ENCODE measurements at places on chromosomes 5 and 9.

DNA sequence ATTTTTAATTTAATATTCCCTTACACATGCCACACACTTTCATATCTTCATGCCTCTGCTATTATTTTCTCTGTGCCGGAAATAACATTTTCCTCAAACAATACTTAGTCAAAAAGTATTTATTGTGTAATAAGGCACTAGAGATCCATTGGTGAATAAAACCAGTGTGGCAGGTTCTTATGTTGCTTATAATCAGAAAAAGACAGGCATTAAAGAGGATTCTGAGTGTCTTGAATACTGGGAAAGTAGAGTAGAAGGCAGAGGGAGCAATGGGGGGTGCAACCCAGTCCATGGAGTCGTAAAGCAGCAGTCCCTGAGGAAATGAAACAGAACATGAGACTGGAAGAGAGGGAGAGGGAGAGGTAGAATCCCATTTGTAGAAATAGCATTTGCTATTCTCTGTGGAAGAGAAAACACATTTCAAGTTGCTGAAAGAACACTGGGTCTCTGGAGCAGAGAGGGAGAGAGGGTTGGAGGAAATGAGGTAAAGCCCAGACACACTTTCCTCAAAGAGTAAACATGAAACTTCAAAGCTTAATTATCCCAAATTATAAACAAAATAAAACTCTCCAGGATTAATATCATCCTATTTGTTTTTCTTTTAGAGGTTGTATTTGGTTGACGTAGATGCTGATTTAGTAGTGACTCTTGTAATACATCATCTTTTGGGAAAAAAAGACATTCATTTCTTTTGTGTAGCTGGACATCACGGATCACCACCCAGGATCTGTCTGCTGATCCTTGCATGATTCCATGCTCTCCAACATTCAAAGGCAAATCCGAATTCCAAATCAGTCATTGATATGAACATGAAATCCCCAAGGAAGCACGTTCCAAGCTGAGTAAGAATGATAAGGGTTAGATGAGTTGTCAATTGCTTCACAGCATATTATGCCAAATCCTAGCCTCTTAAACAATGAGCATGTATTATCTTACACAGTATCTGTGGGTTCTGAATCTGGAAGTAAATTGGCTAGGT, 37.4 kb upstream of the GRAMD2B start:
- no peak for DNase-seq

DNA sequence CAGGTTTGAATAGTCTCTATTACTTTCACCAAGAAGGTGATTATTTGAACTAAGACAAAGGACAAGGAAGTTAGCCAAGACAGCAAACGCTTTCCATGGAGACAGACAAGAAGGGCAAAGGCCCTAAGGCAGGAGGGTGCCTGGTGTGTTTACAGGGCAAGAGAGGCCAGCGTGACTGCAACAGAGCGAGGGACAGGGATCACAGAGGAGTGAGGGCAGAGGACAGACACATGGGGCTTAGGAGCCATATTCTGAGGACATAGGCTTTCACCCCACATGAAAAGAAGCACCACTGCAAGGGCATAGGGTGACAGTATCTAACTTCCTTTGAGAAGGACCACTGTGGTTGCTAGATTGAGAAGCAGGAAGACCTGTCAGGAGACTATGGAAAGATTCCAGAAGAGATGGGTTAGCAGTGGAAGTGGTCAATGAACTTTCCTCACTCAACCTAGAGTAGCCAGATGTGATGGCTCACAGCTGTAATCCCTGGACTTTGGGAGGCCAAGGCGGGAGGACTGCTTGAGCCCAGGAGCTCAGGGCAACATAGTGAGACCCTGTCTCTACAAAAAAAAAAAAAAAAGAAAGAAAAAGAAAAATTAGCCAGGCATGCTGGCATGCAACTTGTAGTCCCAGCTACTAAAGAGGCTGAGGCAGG, 5.0 kb upstream of the HAVCR1 start:
- DNase-seq = no peak

DNA sequence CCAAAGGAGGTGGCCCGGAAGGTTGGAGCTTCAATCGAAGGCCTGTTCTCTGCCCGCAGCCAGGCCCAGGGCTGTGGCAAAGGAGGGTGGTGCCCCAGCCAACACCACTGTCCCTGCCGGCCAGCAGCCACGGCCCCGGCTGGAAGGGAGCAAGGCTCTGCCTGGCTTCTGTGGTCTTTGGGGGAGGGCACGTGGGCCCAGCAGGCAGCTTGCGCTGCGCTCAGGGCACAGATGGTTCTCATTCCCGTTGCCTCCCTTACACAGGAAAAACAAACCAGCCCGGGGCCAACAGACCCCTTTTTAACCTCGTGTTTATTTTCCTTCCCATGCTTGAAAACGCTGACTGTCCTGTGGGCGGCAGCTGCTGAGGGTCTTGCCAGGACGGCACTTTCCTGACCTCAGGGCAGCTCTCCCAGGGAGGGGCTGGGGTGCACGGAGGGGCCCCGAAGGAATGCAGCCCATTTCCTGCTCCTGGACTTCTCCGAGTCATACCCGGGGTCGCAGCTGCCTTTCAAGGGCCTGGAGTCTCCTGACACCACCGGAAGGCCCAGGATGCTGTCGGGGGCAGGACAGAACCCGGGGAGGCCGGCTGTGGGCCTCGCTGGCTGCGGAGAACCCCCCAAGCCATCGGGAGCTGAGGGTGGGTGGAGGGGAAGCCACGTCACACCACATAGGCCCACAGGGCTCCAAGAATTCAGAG, 1.1 kb upstream of the GPSM1 start:
- no peak for DNase-seq

- no peak for DNase-seq
Observed at GRCh38 chr5:116566251-116566650, 8.4 kb downstream of the SEMA6A start.

GRCh38 chr9:15231788-15232635, 75.0 kb downstream of the TTC39B start:
- DNase-seq = peak; percentile 23

DNA sequence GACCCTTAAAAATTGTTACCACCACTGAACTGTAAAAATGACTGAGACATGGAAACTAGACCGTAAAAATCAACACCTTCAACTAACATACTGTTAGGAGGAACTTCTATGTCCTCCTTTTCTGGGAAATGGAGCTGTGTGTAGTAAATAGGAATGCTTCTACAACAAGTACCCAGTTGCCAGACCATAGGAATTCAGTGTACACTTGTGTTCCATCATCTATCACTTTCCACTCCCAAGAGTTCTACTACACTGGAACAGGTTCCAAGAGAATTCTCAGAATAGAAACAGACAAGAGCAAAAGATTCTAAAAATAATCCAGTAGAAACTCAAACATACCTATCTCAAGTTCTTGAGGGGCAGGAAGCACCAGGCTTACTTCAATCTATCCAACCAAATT, 23.6 kb downstream of the UBAP2 start:
- DNase-seq = no peak

Measured in HuH-7 (cell line).